ENCODE measurements at places on chromosomes 12 and 14.

GRCh38 chr14:68622856-68623255, 170.0 kb downstream of the ZFP36L1 start:
- DNase-seq = no peak

DNA sequence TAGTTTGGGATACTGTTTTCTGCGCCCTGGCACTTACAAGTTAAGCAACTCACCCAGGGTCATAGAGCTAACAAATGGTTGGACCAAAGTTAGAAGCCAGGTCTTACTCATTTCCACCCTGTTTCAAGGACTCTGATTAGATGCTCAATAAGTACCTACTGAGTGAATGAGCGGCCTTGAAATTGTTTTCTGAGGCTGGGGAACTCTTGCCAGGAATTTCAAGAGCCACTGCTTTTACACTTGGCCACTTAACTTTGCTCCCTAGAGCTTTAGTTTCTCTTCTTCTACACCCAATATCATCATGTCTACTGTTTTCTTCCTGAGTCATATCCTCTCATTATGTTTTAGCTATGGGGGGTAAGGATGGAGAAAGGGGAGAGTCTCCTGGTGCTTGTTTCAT, 431.6 kb downstream of the ZFP36L1 start:
- DNase-seq = no peak

DNA sequence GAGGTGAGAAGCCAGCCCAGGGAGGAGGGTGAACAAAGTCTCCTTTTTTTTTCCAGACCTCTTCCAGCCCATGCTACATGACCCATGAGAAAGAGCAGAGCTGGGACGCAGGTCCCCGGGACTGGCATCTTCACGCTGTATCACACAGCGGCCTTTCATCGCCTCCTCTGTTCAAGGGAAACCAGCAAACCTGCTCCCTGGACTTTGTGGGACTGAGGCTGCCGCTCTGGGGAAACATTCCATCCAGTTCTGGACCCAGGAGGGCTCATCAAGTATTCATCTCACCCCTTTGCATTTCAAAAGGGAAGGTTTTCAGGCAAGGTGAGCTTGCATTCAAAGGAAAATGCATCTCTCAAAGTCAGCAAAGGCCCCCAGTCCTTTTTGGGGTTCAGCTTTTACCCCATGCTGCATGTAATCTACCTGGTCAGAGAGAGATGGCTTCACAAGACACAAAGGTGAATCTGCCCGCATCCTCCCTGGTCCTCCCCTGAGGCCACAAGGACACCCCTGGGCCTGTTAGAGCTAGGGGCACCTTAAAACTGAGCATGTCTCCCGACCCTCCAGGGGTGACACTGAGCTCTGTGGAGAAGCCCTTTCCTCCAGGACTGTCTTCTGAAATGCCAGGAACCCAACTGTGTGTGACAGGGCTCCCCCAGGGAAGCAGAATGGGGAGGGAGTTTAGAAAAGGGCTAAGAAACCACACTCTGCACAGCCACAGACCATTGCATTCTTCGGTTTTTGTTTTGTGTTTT, 21.2 kb upstream of the MEG3 start:
- DNase-seq = no peak

GRCh38 chr12:87428701-87429277, 600.4 kb downstream of the C12orf50 start:
- DNase-seq = no peak

DNA sequence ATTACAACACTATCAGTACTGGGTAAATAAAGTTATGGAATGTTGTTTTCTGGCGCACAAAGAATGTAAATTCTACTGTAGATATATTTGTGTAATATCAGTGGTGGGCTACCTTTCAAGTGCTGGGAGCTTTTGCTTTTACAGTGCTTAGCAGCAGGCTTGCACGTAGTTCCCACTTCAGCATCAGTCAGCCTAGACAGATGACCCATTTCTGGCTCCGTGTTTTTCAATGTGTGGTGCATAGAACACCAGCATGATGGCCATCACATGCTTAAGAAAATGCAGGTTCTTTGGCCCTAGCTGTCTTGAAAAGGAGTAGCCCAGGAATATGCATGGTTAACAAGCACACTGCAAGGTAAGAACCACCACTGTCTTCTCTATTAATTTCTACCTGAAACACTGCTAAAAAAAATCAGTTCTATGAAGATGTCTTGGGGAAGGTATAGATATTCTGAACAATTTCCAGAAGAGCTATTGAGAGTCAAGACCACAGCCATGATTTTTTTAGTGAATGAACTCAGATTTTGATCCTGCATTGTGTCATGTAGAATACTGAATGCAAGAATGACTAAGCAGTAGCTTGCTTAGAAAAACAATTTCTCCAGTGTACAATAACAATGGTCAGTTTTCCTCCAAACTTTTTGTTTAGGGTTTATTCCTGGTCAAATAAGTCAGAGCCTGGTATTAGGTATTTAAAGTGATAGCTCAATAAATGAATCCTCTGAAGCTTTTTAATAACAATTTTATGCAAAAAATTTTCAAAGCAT, 195.7 kb downstream of the AKAP6 start:
- no peak for DNase-seq

DNA sequence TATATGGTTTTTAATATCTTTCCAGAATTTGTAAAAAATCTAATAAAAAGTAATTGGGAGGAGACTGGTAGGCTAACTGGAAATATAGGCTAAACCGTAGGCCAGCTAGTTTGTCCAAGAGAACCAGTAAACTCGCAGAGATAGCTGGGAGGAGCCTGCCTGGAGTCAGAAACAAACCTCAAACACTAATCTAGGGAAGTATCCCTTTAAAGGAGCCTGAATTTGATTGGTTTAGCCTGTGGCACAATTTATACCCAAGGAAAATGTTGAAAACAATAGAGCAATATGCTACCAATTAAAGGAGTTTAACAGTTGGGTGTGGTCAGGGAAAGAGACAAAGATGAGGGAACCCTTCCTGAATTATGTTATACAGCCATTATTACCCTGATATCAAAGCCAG, 109.6 kb downstream of the EML5 start:
- no peak for DNase-seq

- no peak for DNase-seq
Observed at GRCh38 chr12:75706786-75707605, 195.6 kb upstream of the KRR1 start.

- no peak for DNase-seq
Observed at GRCh38 chr14:54489318-54489683, 521 bp upstream of the GMFB start.

- DNase-seq = no peak
Observed at GRCh38 chr14:58755031-58755925, 117.5 kb downstream of the DACT1 start.

GRCh38 chr14:71235875-71236274, 328.6 kb downstream of the PCNX1 start:
- DNase-seq = no peak

DNA sequence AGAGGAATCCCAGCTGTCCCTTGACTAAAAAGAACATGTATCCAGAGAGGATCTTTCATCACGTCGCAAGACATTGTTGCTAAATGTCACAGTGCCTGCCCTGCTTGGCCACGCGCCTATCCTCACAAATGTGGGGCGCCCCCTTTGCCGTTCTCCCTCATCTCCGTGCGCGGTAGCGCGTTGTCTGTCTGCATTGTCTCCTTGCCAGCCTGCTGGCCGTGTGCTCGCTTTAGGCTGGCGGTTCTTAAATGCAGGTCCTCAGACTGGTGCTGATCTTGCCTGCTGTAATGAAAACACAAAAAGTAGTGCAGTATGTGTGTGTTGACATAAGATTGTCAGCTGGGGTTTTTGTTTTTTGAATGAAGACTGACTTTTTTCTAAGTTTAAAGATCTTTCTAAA, 198.2 kb upstream of the RGS6 start:
- DNase-seq = no peak

- DNase-seq = no peak
Observed at GRCh38 chr12:33817713-33818112, 204.6 kb upstream of the ALG10 start.

GRCh38 chr14:99363616-99364290, 91.8 kb upstream of the BCL11B start:
- no peak for DNase-seq

DNA sequence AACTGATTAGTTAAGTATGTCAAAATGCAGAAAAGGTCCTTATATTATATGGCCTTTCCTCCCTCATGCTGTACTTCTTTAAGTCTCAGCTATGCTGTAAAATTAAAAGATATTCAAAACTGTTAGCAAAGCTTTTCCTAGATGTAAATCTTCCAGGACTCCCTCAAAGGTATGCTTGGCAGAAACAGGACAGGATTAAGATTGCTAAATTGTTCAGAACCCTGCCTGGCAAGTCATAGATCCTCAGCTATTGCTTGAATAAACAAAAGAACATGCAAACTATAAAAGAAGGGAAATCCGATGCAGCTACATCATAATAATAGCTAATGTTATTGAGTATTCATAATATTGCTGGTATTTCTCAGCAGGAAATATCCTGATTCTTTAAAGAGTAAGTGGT, 322.6 kb downstream of the CCDC91 start:
- DNase-seq = no peak

DNA sequence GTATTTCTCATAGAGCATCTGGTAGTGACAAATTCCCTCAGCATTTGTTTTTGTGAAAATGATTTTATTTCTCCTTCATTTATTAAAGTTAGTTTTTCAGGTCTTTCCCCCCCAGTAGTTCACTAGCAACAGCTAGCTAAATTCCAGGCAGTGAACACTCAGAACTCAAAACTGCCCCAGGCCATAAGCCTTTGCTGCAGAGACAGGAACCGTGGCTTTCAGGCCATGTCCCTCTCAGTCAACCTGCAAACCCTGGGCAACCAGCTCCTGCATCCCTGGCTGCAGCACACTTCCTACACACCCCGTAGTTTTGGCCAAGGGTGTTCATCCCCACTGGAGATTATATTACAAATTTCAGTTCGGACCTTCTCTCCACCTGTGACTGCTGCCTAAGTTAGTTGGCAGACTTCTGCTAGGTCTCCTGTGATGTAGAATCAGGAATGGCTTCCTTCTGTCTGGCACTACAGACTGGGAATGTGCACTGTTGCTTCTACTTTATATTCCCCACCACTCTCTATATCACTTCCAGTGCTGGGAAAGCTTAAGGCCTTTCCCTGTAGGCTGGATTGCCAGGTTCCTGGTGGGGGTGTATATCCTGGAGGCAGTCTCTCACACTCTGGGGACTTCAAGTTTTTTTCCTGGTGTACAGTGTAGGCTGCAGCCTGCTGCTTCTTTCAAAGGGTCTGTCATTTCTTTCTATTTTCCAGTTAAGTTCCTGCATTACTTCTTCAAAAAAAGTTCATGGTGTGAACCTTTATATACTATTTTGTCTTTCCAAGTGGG, 924.4 kb upstream of the LRFN5 start:
- peak; percentile 91 for DNase-seq

GRCh38 chr12:5257763-5258495, 174.0 kb upstream of the NTF3 start:
- peak; percentile 58 for DNase-seq
